Upper lobe of left lung (tissue), 6 donors: ENCODE measurements at places on chromosomes 7 and 10. TPM values are rescaled to one million over a fixed set of nuclear protein-coding genes. Genes with fewer than 3 reads are reported as not detected.

DNA sequence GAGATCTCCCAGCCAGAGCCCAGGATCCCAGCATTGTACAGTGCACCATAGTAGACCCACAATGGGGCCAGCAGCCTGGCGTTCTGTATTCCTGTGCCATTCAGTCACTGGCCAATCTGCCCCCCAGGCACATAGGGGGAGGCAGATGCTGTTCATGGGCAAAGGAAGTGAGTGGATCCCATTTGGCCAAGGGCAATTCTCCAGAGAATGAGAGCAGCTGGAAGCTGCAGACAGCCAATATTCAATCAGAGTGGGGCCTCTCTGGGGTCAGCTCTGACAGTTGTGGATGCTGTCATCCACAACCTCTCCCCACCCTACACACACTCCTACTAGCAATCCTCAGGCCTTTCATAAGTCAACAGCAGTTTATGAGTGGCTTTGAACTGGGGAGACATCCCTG lies 17.5 kb downstream of the STEAP1B start:
- H3K27me3 ChIP-seq: no peaks in the 10 kb centered on the region
- peaks cover 10% of the 10 kb centered on the region for H3K4me1 ChIP-seq
- H3K36me3 ChIP-seq: no peaks in the 10 kb centered on the region
- DNase-seq: no peak

DNA sequence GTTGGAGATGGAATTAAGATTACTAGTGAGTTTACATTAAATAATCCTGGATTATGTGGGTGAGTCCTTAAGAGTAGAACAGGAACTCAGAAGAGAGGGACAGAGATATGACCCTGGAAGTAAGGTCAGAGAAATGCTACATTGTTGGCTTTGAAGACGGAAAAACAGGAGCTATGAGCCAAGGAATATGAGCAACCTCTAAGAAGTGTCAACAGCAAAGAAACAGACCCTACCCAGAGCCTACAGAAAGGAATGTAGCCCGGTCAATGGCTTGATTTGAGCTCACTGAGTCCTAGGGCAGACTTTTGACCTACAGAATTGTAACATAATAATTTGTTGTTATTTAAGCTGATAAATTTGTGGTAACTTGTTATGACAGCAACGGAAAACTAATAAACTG lies 304.9 kb downstream of the IPMK start:
- no peak overlapping the region for H3K27ac ChIP-seq
- H3K27me3 ChIP-seq: no peaks in the 10 kb centered on the region
- no peaks in the 10 kb centered on the region for H3K4me1 ChIP-seq
- no peaks in the 10 kb centered on the region for H3K36me3 ChIP-seq
- no peak for DNase-seq

GRCh38 chr10:78774614-78774998 lies 294.2 kb upstream of the ZMIZ1 start:
- H3K27ac ChIP-seq: peak overlapping the region; percentile 55
- peak; percentile 19 for DNase-seq
- no peak overlapping the region for H3K4me3 ChIP-seq
- no peaks in the 10 kb centered on the region for H3K4me1 ChIP-seq
- no peaks in the 10 kb centered on the region for H3K36me3 ChIP-seq
- no peaks in the 10 kb centered on the region for H3K27me3 ChIP-seq

DNA sequence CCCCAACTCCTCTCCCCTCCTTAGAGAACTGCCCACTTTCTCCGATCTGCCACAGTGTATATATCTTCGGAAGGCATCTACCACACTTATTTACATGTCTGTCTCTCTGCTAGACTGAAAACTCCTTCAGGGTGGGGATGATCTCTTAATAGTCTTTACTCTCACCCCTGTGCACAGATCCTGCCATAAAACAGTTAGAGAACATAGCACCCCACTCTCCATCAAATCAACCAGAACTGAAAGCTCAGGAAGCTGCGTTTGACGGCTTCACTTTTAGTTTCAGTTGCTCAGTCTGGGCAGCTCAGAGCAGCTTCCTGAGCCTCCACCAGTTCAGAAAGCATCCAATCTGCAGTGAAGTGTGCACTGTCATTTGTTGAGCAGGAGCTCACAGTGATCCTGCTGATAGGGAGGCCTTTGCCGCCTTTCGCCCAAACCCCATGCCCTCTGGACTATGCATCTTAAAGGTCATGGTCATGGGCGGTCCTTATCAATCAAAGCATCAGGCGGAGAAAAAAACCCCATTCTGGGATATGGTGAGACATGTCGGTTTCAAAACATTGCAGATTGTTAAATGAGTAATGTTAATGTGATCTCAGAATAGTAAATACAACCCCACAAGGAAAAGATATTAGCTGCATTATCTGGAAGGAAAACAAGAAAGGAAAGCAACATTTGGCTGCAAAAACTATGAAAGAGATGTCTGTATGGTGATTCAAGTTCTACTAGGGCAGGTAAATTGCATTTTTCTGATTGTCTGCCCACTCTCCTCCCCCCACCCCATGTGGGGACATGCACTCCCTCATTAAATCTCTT lies 167.1 kb upstream of the ADO start:
- H3K36me3 ChIP-seq: no peaks in the 10 kb centered on the region
- DNase-seq: peak; percentile 47
- H3K4me3 ChIP-seq: peak overlapping the region; percentile 12
- no peaks in the 10 kb centered on the region for H3K27me3 ChIP-seq

DNA sequence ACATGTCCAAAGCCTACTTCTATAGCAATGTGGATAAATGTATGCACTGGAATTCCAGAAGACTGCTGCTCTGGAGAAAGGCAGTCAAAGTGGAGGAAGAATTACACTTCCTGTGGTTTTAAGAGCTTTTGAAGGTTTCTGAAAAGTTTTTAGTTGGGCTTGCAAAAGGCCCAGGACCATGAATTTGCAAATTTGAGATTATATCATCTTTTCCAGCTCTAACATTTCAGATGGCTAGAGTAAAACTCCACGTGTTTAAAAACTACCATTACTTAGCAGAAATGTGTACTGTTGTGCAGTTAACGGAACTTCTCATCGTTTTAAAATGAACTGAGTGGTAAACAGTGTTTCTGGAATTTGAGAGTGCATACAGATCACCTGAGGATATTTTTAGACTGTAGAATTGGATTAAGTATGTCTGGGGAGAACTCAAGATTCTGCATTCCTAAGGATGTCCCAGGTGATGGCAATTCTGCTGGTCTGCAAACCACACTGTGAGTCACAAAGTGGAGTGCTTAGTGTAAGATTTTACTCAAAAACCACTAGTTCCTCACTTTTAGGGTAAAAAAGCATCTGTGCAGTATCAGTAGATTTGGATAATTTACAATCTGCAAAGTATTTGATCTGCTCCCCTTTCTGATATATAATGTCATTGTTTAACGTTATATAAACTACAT lies 32.9 kb upstream of the CCDC71L start:
- H3K36me3 ChIP-seq: no peaks in the 10 kb centered on the region
- H3K4me3 ChIP-seq: no peak overlapping the region
- DNase-seq: no peak
- peaks cover 3% of the 10 kb centered on the region for H3K4me1 ChIP-seq

DLG5 gene
- total RNA-seq: 38.8 TPM

DNA sequence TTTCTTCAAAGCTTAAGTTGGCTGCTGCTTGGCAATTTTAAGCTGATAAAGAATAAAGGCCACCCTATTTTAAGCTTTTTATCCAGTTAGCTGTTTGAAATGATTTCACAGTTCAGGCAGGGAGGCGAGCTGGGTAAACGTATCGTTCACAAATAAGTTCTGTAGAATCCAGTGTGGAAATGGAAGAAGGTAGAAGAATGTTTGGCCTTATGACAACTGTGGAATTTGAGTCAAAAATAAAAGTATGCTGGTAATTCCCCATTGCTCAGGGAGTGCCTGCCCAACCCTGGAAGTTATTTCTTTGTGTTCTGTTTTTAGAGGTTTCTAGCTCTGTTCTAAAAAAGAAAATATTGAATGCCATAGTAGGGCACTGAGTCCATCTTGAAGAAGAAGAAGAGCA lies 113.1 kb downstream of the ARL4A start:
- no peak overlapping the region for H3K4me3 ChIP-seq
- no peak overlapping the region for H3K27ac ChIP-seq
- no peaks in the 10 kb centered on the region for H3K27me3 ChIP-seq
- no peak for DNase-seq
